ENCODE measurements at places on chromosomes 5 and 9.
A peak's percentile ranks its signal among the peaks of the same experiment; 100 is the strongest.

DNA sequence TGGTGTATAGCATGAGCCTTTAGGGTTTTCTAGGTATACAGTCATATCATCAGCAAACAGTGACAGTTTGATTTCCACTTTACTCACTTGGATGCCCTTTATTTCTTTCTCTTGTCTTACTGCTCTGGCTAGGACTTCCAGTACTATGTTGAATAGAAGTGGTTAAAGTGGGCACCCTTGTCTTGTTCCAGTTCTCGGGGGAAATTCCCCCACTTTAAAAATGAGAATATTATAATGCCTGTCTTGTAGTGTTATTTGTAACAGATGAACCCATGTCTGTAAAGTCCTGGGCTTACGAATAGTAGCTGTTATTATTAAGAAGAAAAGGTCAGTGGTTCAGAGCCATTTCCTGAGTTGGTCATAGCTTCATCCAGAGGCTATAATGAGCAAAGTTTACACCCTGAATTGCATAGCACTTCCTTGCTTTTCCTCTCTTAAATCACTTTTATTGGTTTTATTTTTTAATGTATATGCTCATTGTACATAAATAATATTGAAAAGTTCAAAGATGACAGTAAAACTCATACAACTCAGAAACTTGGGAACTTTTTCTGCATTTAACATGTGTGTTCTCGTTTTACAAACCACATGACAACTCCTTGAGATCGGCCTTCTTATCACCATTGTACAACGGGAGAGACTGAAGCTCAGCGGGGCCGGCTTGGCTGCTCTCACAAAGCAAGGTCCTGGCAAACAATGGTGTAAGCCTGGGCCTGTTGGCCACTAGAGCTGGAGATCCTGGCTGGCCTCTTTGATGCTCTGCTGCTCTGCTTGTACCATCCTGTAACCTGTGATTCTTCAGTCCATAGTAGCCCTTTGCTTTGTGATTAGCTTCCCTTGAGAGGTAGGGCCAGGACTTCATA, 85.2 kb downstream of the CYFIP2 start:
- DNase-seq: peak; percentile 44

DNA sequence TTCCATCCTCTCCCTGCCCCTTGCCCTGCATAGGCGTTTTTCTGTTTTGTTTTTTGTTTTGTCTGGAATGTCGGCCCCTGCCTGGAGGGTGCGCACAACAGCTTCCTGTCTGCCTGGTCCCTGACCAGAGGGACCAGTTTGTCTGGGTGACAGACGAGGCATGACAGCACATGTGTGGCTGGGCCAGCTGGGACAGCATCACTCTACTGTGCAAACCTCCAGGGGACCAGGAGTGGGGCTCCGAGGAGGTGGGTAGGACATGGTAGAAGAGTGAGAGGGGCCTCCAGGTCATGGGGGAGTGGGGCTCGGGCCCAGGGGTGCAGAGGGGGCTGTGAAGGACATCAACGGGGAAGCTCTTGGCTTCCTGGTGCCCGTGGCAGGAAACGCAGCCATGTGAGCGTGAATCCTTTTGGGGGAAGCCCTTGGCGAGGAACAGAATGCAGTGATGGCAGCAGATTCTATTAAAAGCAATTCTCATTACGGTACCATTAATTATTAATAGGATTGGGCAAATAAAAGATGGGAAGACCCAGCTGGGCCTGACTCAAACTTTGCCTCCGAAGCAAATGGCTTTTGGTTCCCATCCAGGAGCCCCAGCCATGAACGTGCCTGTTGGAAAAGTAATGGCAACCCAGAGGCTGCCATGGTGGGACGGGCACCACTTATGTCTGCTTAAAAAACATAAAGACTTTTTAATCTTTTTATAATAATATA, 184.4 kb upstream of the IER5L start:
- DNase-seq: no peak

- DNase-seq: no peak
These were observed 626.4 kb upstream of the SEMA6A start for GRCh38 chr5:117201001-117201400.

- no peak for DNase-seq
These were observed 48.7 kb downstream of the DNAJC21 start for GRCh38 chr5:34977934-34978613.

DNA sequence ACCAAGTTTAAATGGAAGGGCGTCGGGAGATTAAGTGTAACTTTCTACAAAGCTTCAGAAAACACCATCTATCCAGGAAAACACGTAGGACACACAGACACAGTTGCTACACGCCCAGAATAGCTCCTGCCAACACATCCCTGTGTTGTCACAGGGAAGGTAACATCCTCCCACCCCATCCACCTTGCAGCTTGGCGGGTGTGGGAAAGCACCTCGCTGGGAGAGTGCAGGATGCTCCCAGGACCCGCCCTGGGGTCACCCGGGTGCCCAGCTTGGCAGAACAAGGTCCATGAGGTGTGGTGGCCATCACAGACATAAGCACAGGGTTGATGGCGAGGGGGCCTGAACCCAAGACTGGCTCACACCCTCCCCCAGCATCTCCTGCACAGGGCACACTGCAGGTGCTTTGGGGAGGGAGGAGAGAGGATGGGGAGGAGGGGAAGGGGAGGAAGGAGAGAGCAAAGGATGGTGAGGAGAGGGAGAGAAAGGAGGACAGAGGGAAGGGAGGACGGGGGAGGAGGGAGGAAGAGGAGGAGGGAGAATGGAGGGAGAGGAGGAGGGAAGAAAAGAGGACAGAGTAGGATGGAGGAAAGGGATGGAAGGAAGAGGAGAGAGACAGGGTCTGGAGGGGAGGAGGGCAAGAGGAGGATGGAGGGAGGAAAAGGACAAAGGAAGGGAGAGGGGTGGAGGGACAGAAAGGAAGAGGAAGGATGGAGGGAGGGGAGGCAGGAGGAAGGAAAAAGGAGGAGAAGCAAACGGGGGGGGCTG, 37.2 kb downstream of the GOLM1 start:
- DNase-seq: no peak

DNA sequence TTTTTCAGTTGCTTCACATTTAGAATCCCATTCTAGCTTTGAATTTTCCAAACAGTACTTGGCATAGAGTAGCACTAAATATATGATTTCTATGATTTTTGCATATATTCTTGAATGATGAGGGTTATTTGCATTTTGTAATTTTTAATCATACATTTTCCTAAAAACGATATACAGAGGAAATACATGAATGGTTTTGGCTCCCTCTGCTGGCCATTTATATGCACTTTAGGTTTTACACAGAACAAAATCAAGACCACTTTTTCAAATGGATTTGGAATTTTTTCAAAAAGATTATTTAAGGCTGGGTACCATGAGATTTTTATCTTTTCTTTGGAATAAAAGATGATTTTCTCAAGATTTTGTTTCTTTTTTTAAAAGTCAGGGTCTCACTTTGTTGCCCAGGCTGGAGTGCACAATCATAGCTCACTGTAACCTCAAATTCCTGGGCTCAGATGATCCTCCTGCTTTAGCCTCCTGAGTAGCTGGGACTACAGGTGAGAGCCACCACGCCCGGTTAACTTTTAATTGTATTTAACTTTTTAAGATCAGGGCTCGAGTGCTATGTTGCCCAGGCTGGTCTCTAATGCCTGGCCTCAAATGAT, 16.7 kb upstream of the COMMD10 start:
- DNase-seq: no peak

- DNase-seq: no peak
These were observed 56.3 kb downstream of the STX17 start for GRCh38 chr9:99962680-99963261.

GRCh38 chr9:26579056-26579455, 313.5 kb downstream of the CAAP1 start:
- DNase-seq: no peak

All from activated T-cell treated with anti-CD3 and anti-CD28 coated beads, Interleukin-2, amount 50 U/mL, for 24 hours (primary cell).